CD4-positive, alpha-beta memory T cell (primary cell): ENCODE measurements at places on chromosomes 12 and 14. TPM values are rescaled to one million over a fixed set of nuclear protein-coding genes. Genes with fewer than 3 reads are reported as not detected.

DNA sequence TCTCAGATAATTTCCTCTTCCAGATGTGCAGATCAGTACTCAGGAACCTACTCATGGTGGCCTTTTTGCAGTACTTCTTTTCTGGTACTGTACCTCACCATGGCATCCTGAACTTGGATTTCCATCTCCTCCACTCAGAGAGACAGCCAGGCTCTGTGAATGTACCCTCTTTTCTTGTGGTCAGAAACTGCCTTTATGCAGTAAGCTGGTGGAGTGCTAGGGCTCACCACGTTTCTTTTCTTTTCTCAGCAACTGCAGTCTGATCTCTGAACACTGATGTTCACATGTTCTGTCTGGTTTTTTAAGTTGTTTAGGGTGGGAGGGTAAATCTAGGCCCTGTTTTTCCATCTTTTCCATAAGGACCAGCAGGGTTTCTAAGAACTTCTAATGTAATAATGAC, 99.8 kb upstream of the NRXN3 start:
- DNase-seq: no peak

DNA sequence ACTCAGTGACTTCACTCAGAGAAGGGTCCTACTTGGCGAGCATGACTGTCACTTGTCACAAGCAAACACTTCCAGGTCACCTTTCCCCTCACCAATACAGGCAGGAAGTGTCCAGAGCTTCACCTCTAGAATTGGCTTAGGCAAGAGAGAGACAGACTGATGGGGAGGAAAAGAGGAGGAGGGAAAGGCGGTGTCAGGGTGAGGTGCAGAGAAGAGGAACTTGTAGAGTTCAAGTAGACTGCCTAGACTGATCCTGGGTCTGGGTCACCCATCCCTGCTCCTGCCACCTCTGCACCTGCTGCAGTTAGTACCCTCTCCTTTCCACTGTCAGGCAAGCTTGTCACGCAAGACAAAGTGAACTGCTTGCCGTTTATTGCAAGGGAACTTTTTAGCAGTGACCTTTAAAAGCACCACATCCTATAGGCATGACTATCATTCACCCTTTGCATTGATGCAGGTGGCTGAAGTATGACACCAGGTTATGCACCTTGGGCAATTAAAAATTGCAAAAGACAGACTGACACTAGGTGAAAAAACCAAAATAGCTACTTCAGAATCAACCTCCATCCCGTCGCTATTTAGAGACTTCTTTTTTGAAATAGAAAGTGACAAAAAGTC, 292.4 kb downstream of the SYT1 start:
- DNase-seq: no peak

GRCh38 chr12:88420457-88420856, 159.8 kb downstream of the KITLG start:
- DNase-seq: no peak

DNA sequence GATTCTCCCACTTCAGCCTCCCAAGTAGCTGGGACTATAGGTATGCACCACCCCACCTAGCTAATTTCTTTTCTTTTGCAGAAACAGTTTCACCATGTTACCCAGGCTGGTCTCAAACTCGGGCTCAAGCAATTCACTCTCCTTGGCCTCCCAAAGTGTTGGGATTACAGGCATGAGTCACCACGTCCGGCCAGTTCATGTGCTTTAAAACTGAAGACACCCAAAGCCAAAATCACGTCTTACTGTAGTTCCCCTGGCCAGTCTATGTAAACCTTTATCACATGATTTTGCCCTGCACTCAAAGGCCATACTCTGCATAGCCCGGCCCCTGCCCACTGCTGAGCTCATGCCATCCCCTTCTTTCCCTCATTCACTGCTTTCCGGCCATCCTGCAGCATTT, 4.5 kb downstream of the ALKBH2 start:
- DNase-seq: no peak

GRCh38 chr14:69260861-69261564, 1.1 kb downstream of the GALNT16 start:
- DNase-seq: no peak

- DNase-seq: no peak
Measured at GRCh38 chr14:100539766-100540140, 47.5 kb downstream of the BEGAIN start.

DNA sequence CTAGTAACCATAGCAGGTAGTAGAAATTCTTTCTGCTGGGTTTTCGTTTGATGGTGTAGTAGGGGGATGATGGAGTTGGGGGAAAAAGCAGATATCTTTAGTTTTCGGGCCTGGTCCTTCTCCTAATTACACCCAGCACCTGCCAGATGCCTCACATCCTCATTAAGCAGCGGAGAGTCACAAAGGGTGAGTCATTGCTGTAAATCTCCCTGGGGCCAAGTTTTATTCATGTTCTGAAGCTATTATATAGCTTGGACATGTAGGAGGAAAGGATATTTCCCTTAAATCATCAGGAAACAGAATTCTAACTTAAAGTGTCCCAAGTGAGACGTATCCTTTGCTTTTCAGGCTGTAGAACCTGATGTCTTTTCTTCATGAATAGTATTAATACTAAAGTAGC, 4.9 kb upstream of the NECAP1 start:
- DNase-seq: no peak

The IFNG-AS1 gene
- total RNA-seq: 11.7 TPM
